ENCODE measurements at places on chromosomes 6 and 20.

- DNase-seq, result no peak
These were observed 40.9 kb downstream of the DSTN start for GRCh38 chr20:17610566-17611289.

DNA sequence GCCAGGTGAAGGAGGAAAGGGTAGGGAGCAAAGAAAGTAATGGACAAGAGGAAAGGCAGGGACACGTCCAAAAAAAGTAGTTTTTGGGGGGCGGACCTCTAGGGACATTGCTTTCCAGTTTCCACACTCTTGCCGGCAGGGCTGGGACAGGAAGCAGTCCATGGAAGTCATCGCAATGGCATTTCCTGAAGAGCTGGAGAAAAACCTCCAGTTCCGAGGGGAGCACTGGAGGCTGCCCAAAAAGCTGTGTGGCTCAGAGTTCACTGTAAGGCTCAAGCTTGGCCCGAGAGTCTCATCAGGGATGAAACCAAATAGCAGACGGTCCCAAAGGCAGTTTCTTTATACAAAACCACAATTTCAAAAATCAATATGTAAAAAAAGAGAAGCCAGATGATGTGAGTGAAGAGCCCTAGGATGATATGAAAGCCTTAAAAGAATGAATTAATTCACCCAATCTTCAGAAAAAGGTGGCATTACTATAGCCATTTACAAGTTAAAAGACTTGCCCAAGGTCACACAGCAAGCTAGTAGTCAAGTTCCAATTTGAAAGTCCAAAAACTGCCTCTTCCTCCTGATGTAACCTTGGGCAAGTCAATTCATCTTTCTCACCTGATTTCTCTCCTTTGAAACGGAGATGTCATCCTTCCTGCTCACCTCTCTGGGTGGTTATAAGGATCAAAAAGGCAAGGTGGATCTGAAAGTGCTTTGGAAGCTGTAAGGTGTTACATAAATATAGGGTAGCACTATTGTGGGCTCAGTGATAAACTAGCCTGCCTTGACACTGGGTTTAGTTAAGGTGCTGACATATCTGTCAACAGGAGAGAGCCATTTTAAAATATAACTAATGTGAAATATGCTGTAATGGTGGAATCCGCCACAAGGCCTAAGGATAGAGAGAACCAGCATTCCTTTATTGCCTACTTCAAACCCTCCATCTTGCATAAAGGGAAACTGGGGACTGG is 9.1 kb downstream of the BCL2L1 start:
- DNase-seq, result peak; percentile 90

GRCh38 chr6:93059911-93060310 is 359.4 kb downstream of the EPHA7 start:
- no peak for DNase-seq

DNA sequence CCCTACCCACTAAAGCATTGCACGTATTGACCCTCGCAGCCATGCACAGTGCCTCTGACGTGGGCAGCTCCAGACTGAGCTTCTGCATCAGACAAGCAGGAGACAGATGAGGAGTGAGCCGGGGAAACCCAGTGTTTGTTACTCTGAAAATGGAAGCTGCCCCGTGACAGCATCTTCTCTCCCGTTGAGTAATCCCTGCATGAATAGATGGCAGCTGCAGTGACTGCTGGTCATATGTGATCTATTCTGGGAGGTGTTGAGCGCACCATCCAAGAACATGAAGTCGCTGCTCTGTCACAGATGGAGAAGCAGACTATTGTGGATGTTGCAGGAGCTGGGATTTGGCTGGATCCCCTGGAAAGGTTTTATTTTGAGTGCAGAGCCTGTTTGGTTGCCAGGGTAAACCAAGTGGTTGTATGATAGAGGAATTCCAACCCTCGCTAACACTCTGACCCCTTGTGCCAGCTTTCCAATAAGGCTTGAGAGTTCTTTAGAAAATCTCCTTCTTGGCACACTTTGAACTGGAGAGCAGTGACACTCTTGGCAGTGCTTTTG is 242.2 kb downstream of the NRN1 start:
- DNase-seq, result no peak

- DNase-seq, result peak; percentile 72
These were observed 12.9 kb downstream of the TGM2 start for GRCh38 chr20:38152175-38152620.

- DNase-seq, result no peak
These were observed 7.0 kb downstream of the ITCH start for GRCh38 chr20:34370062-34370461.

GRCh38 chr6:1960486-1961142 is 284.8 kb downstream of the GMDS start:
- DNase-seq, result no peak

GRCh38 chr6:100726666-100727065 is 154.5 kb downstream of the ASCC3 start:
- DNase-seq, result no peak

GRCh38 chr6:122289762-122290539 is 109.5 kb upstream of the HSF2 start:
- DNase-seq, result peak; percentile 1

GRCh38 chr6:35736253-35736894 is 458 bp upstream of the ARMC12 start:
- no peak for DNase-seq

Data from kidney capillary endothelial cell (primary cell).